Stimulated activated CD8-positive, alpha-beta memory T cell treated with anti-CD3 and anti-CD28 coated beads, Interleukin-2, amount 100 ng/mL, for 1 hour (primary cell): ENCODE measurements at places on chromosomes 5 and 9.

GRCh38 chr9:68800836-68801235, 95.8 kb downstream of the PIP5K1B start:
- DNase-seq: no peak

DNA sequence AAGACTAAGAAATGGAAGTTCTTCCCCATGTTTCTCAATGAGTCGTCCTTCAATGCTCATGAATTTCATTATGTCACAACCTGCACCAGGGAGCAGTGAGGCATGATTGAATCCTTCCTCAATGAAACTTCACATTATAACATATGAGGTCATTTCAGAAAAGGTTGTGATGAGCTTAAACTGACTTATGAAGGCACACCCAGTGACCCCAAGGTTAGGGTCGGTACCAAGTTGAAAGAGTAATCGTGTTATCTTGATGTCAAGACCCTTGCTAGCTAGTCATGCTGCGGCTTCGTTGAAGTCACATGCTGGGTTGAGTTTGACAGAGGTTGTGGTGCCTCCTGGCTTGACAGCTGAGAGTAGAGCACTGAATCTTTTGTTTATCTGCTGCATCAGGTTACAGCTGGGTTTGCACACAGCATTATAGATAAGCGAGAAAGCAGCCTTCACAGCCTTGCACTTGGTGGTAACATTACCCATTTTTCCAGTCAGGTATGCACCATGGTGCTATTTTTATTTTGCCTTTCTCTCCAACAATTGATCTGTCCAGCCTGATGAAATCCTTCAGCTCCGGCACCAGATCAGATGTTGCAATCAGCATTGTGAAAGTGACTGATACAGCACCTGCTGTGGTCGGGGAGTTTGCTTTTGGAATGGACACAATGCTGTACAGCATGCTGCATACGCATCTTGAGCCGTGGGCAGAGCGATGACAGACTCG, 133.2 kb downstream of the ERCC6L2 start:
- DNase-seq: no peak

DNA sequence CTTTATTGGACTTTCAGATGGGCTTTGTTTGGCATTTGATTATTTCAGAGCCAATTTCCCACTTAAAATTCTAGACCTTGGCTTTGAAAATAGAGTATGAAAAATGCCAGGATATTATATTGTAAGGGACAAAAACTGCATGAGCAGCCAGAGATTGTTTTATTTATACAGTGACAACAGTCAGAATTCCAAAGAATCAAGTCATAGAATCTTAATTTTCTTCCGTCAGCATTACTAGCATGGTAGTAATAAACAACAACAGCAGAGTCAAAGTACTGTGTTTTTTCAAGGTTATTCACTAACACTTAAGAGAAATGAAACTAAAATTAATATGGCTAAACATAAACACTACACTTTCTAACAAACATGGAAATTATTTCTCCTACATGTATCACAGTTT, 52.2 kb downstream of the MLLT3 start:
- DNase-seq: no peak

GRCh38 chr9:127307802-127308201, 43.2 kb downstream of the GARNL3 start:
- DNase-seq: no peak

- DNase-seq: no peak
Measured at GRCh38 chr5:65186646-65187227, 295.0 kb downstream of the ADAMTS6 start.

GRCh38 chr9:87211669-87212068, 264.4 kb upstream of the GAS1 start:
- no peak for DNase-seq

DNA sequence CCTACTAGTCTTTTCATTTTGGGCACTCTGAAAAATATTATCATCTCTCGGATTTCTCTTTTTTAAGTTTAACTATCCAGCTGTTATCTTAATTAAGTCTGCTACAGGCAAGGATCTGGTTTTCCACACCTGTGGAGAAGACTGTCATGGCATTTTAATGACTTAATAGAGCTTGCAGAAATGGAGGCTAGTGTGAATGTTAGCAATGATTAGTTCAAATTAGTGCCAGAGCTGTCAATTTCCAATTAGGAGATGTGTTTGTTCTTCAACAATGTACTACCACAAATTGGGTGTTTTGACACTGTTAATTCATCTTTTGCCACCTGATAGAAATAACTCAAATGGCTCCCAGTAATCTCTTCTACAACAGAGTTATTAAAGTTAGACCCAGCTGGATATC, 2023.0 kb upstream of the CDH9 start:
- DNase-seq: no peak

DNA sequence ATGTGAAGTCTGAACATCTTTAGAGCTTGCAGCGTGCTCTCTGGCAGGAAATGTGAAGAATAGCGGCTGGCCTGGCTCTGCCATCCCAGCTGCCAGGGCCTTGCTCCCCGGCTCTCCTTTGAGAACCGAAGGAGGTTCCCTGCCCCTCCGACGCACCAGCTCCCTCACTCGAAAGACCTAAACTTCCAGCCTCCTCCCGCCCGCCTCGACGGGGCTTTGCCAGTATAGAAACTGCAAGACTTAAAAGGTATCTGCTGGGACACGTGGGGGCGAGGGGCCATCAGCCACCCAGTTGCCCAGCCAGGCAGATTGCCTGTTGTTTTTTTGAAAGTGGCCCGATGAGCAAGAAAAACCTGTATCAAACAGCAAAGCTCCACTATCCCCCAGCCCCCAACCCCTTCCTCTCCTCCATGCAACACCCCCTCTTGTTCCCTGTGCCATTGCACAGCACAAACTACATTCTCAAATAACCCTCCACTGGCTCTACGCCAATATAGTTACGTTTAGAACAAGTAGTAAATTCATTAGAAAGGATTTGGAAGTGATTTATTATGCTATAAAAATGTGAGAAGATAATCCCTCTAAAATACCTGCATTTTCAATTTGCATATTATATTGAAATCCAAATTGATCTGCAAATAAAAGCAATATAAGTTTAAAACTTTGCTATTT, 331.9 kb downstream of the MED10 start:
- DNase-seq: no peak

DNA sequence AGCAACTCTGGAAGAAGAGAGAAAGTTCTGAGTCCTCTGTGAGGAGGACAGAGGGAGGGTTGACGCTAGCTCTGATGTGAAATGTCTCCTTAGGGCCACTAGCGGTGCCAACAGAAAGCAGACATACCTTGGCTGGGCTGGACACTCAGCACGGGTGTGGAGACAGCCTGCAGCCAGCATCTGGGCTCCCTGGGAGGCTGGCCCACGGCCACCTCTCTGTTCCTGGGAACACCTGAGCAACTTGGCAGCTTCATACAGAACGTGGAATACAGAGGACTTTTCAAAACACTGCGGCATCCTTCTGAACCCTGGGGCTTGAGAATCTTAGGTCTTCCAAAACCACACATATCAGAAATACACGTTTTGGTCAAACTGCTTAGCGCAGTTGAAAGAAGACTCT, 269.1 kb downstream of the FSTL4 start:
- no peak for DNase-seq

GRCh38 chr9:78074385-78075291, 43.0 kb upstream of the GNAQ start:
- no peak for DNase-seq

- DNase-seq: no peak
Measured at GRCh38 chr5:90921418-90921973, 362.9 kb downstream of the ADGRV1 start.

- DNase-seq: no peak
Measured at GRCh38 chr9:16125629-16126028, 572.8 kb downstream of the CCDC171 start.

GRCh38 chr9:99579964-99580363, 241.7 kb upstream of the NR4A3 start:
- no peak for DNase-seq

DNA sequence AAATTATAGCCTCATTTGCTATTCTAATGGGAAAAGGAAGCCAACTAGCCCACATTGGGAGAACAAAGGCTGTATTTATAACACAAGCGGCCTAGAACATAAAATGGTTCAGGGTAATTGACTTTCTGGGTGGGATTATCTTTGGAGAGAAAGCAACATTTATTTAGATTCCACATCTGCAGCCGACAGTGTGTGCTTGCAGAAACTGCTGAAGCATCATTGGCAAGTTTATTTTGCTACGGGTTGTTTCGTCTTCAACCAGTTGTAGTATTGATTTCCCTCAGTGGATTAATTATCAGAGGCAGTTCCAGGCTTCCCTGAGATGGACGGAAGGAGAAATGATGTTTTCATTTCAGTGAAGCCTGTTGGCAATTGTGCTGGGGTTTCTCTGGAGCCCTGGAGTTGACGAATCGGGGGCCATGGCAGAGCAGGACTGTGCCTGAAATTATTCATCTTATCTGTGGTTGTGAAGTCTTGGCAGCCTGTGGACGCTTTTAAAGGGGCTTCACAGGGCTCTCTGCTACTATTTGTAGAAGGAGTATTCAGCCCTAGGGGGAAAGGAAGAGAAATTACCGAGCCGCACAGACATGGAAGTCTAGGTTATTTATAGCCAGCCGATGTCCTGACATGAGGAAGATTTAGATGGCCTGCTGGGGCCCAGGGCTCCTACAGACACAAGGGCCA, 290.6 kb upstream of the IRX4 start:
- DNase-seq: no peak

DNA sequence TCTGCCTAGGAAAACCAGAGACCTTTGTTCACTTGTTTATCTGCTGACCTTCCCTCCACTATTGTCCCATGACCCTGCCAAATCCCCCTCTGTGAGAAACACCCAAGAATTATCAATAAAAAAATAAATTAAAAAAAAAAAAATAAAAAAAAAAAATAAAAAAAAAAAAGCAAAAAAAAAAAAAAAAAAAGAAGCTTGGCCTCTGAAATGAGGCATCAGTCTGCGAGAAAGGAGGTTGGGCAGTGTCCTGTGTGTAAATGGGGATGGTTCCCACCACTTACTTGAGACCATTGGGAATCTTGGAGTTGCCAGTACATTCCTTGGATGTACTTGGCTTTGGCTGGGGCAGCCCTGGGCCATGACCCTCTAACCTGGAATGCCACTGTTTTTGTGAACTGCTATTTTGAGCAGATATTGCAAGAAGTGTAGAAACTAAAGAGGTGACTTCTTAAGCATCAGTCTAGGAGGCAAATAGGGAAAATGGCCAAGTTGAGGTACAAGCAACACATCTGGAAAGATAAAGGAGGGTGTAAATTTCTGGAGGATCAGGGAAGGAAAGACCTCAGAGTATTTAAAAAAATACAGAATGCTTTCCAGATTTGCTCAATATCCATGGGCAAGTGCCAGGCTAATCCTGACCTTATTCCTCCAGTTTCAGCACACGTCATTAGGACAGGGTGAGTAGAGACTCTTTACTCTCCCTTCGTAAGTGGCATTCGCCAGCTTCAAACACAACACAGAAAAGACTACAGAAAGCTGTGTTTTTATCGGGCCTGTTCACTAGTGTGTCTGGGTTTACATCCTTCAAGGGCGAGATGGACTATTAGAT, 58.1 kb downstream of the HSPA4 start:
- no peak for DNase-seq

GRCh38 chr5:157548513-157549282, 26.9 kb downstream of the ADAM19 start:
- DNase-seq: no peak

DNA sequence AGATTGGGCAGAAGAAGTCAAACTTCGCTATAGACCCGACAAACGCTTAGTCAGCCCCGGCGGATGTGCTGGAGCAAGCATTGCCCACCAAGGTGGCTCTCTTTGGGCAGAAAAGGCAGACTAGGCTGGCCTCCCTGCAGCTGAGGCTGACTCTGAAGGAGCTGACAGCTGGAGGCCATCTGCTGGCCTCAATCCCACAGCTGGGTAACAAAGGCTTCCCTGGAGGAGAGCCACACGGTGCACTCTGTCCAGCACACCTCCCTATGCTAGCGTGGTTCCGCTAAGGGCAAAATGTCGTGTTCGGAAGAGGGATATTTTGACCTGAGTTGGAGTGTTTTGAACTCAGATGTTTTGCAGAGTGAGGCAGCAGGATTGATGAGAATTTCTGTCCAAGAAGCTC, 103.5 kb upstream of the PTCH1 start:
- DNase-seq: no peak

GRCh38 chr9:71590362-71590761, 178.0 kb downstream of the CEMIP2 start:
- DNase-seq: no peak

DNA sequence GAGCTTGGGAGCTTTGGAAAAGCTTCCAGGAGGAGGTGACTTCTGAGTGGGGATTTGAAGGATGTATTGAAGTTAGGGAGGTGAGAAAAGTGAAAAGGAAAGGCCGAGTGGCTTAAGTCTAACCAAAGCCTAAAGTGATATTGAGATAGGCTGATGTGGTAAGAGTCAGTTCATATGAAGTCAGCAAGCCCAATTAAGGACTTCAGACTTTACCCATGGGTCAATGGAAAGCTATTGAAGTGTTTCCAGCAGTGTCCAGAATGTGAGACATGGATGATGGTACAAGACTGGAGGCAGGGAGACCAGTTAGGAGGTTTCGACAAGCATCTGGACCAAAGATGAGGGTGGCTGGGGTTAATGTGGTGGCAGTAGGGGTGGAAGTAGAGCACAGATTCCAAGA, 134.3 kb upstream of the WWC1 start:
- no peak for DNase-seq

DNA sequence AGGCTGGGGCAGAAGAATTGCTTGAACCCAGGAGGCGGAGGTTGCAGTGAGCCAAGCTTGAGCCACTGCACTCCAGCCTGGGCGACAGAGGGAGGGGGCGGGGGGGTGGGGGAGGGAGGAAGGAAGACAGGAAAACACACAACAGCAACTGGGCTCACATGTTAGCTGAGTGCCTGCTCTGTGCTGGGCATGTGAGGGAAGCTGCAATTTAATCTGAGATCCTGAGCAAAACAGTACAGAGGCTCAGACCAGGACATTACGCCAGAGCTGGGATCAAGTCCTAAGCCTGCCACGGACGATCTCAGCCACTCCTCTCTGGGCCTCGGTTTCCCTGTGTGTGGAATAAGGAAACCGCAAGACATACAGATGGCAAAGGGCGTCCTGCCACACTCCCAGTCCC, 119.1 kb downstream of the VAV2 start:
- DNase-seq: no peak

DNA sequence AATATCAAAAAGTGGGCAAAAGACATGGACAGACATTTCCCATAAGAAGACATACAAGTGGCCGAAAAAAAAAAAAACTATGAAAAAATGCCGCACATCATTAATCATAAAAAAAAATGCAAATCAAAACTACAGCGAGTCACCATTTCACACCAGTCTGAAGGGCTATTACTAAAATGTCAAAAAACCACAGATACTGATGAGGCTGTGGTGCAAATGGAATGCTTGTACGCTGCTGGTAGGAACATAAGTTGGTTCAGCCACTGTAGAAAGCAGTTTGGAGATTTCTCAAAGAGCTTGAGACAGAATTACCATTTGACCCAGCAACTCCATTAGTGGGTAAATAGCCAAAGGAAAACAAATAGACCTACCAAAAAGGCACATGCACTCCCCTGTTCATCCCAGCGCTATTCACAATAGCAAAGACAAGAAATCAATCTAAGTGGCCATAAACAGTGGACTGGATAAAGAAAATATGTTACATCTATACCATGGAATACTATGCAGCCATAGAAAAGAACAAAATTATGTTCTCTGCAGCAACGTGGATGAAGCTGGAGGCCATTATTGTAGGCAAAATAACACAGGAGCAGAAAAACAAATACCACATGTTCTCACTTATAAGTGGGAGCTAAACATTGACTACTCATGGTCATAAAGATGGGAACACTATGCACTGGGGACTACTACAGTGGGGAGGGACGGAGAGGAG, 110.6 kb upstream of the BOD1 start:
- DNase-seq: no peak
